ENCODE measurements at places on chromosomes 2 and 18.

DNA sequence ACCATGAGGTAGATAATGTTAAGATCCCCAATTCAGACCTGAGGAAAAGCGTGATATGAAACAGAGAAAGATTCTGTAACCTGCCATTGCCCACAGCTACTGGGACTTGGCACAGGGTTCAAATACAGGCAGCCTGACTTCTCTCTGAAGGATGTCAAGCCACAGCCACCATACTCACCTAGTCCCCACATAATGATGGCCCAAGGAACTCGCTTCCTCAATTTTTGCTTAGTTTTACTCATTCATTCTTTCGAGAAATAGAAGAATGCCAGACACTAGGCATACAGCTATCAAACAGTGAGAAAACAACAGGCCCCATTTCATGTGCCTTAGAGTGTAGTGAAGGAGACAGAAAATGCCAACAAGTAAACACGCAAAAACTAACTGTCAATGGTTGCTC, 980 bp upstream of the SULT1C4 start:
- DNase-seq: no peak

DNA sequence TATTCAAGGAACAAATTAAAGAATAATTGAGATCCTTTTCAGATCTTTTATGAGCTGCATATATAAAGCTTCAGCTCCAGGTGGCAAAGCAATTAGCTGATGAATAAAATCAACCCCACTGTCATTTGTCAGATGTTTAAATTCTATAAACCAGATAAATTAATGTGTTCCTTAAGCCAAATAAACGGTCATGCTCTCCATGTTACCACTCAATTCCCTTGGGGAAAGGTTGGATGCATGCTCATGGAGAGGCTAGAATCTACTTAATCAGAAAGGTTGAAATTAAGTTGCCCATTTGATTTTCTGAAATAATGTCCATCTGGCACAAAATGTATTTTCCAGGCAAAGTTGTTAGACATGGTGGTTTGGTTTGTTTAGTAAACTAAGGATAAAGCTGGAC, 282.5 kb upstream of the SPRED2 start:
- no peak for DNase-seq

DNA sequence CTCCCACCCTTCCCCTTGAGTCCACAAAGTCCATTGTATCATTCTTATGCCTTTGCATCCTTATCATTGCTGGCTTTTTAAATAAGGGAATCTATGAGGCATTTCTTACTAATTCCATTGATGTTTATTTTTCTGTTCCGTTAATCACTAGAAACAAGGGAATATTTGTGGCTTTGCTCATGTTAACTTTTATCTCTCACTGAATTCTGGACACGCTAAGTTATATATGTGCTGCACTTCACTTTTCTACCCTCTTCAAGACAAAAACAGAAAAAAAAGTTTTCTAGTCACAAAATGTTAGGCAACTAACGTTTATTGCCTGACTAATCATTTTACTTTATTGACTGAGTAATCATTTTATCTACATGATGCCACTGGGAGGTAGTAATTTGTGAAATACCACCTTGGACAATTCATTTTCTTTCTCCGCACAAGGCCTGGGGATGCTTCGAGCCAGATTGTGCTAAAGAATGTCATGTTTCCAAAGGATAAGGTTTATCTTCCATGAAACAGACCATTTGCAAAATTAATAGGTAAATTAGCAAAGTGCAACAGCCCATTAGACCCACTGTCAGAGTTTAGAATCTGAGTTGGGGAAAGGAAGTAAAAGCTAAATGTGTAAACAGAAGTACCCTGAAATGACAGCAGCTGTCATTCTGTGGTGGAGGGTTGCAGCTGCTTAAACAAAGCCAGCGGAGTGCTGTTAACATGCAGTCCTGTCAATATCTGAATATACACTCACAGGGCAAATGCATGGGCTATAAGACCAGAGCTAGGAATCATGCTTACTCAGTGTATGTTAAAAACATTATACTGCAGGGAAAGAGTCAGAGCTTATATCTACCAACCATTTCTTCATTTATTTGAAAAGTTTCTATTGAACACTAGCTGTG, 658.7 kb downstream of the CNTNAP5 start:
- no peak for DNase-seq

DNA sequence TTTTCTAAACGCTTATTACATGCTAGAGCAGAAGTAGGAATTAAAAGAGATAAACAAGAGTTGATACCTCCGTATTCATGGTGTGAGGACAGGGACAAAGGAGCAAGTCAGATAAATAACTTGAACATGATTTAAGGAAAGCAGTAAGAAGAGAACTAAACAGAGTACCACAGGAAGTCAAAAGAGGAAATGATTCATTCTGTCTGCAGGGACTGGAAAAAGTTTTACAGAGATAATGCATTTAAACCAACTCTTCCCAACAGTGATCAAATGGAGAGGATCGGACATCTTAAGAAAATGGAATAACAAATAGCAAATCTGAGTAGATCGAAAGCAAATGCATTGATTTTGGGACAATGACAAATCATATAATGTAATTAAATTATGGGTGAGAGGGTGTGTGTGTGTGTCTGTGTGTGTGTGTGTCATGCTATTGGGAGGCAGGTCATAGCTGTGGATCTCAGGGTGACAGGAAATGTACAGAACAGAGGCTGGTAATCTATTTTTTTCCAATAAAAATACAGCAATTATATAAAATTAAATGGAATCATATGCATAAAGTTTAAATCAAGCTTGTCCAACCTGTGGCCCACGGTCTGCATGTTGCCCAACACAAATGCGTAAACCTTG, 113.4 kb downstream of the MC4R start:
- DNase-seq: no peak

DNA sequence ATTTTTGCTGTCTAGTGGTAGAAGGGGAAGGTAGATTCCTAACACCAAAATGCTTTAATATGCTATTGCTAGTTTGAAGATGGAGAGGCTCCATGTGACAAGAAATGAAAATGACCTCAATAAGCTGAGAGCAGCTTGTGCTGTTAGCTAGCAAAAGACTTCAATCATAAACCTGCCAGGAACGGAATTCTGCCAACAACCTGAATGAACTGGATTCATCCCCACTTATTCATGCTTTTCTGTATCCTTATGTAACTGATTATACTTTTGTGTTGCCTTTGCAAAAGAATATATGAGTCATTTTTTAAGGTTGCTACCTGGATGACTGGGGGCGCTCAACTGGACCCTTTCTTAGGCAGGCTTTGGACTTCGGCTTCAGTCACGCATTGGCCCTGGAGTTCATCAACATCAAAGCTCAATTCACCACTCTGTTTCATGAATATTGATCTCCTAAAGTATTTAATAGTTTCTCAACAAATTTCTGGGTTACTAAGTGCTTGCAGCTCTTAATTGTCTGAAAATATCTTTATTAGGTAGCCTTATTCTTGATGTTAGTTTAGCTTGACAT, 97.5 kb upstream of the KCNJ3 start:
- DNase-seq: no peak

- no peak for DNase-seq
Measured at GRCh38 chr2:178806543-178806942, 680 bp downstream of the TTN start.

- no peak for DNase-seq
Measured at GRCh38 chr2:174667250-174667860, 69.8 kb upstream of the WIPF1 start.

DNA sequence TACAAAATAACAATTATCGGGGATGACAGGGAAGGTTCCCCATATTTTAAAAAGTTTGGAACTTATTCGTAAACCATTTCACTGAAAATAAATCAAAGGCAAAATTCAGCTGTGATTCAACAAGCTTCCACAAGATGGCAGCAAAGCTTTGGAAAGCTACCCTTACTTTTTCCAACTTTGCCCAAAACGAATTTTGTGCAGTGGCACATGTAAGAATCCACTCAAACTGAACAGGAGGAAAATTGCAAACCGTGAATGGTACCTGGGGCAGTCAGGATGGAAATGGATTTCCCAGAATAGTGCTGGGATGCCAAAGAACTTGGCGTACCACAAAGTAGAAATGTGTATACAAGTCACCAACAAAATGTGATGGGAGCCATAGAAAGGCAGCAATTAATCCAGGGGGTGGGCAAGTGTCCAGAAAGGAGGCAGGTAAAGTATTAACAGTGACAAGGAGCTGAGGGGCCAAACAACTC, 10.7 kb downstream of the RPL31 start:
- DNase-seq: peak; percentile 66

GRCh38 chr2:88234760-88235159, 64.6 kb downstream of the THNSL2 start:
- no peak for DNase-seq

DNA sequence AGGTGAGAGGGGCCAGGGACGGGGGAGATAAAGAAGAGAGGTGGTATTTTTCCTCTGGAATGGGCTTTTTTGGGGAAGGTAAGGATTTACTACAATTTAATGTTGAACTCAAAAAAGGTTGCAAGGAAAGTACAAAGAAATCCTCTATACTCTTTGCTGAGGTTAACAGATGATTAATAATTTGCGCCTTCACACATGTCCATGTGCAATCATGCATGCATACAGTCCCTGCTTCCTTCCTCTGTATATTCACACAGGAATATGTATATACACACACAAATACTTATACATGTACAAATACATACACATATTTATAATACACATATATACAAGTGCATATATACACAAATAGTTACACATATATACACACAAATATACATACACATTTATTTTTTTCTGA, 193.4 kb downstream of the NBAS start:
- no peak for DNase-seq

- no peak for DNase-seq
Measured at GRCh38 chr2:240205772-240206171, 65.3 kb upstream of the OTOS start.

DNA sequence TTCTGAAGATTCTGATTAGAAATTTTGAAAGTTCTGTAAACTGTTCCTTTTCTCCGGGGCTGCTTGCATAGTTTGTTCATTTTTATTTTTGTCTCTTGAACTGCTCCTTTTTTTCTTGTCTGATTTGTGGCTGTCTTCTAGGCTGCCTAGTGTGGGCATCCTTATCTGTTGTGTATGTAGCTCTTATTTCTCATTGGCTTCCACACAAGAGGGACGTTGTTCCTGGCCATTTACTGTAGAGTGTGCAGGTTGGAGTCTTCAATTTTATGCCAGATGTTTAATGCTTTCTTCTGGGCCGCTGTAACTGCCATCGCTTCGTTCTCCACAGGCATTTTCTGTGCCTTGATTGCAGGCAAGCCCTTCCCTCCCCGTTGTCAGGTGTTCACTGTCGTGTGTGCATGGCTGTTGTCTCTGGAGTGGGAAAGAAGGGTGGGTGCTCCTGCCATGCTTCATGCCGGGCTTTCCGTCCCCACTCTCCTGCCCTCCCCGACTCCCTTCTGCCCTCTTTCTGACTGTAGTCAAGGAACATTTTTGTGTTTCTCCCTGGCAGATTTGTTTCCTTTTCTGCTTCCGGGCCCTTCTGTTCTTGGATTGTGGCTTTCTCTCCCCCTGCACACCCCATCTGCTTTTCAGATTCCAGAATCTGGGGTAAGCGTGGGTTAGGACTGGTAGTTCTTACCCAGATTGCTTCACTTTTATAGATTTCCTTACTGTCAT, 15.5 kb downstream of the CEP192 start:
- DNase-seq: no peak

DNA sequence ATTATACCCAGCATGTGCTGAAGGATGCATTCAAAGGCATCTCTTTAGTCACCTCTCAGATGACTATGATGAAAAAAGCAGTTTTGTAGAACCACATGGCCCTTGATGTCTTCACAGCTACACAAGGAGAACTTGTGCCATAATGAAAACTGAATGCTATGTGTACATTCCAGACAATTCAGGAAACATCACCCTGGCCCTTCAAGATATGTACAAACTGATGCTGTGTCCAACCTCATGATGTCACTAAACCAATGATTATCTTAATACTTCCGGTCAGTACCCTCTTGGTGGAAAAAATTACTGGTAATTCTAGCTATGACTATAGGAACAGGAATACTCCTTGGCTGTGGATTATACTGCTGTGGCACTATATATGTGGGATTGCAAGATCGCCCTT, 20.0 kb downstream of the DUSP11 start:
- DNase-seq: no peak

GRCh38 chr2:9030841-9031240, 27.4 kb upstream of the MBOAT2 start:
- no peak for DNase-seq

GRCh38 chr2:124874219-124874618, 849.1 kb downstream of the CNTNAP5 start:
- DNase-seq: no peak

DNA sequence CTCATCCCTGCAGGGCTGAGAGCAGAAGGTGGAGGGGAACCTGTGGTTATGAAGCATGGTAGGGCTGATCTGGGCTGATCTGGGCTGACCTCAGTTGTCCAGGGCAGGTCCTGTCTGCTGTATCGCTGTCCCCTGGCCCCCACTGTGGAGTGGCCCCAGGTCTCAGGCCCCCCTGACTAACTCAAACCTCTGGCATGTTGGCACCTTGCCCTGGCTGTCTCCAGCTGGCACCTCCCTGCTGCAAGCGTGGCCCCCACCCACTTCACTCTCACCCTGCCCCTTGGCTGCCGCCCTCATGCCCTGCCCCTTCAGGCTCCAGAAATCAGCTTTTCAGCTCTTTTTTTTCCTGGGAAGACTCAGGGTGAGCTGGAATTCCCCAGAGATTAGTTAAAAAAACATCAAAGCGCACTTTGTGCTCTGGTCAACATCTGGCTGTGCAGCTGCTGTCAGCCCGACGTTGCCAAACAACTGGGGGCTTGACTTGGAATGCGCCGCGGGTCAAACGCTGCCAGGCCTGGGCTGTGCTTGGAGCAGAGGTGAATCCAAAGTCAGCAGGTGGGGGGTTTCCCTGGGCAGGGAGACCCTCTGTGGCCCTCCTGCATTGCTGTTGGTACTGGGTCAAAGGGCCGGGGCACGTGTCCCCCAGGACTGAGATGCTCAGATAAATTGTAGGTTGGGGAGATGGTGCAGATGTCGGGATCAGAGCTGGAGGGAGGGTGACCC, 173.8 kb upstream of the HDAC4 start:
- no peak for DNase-seq

GRCh38 chr18:47935321-47936055, 5.0 kb upstream of the SMAD2 start:
- DNase-seq: no peak

DNA sequence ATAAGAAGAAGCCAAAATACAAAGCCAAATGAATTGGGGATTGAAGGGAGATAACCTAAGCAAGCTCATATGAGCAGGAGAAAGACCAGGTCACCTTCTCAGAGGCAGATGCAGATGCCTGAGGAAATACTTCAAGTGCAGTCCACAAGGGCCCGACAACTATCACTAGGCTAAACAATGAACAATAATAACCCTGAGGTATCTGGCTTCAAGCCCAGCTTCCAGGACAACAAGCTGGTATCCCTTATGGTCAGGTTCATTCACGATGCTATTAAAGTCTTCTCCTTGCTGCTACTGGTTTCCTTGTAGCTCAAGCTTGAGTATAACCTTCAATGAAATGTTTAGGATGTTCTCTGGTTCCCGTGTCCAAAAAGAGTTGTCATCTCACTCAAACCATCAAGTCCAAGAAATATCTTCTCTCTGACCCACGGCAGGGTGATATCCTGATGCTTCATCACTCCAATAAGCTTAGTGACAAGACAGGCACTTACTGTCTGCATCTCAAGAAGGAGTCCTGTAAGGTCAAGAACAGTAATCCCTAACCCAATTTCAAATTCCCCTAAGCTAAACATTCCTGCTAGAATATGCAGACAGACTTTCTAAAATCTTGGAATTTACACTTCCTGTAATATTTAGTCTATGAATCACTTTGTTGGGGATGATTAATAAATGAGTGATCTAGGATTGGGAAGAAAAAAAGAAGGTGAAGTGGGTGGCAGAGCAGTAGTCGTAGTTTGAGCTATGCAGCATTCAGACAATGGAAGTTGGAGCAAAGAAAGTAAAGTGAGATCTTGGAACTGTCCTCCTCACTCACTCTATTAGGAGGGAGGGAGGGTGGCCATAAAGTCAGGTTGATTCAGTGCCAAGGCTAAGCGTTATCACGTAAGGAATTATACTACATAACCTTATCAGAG, 33.1 kb downstream of the CHN1 start:
- DNase-seq: no peak
